ENCODE measurements at places on chromosomes 6 and 20.

DNA sequence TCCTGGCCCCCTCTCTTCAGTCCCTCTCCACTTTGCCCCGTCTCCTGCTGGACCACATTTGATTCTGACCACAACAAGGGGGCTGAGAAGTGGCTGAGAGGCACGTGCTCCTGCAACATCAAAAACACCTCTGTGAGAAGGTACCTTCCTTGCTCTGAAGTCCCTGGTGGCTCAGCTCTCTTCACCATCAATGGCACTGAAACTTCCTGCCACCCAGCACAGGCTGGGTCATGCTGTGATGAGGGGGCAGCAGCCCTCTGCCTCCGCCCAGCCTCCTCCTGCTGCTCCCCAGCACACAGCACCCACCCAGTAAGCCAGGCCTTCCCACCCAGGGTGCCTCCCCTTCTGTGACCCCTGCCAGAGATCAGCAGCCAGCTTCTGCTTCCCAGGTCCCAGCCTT is 10.3 kb downstream of the ZMYND8 start:
- no peak for DNase-seq

DNA sequence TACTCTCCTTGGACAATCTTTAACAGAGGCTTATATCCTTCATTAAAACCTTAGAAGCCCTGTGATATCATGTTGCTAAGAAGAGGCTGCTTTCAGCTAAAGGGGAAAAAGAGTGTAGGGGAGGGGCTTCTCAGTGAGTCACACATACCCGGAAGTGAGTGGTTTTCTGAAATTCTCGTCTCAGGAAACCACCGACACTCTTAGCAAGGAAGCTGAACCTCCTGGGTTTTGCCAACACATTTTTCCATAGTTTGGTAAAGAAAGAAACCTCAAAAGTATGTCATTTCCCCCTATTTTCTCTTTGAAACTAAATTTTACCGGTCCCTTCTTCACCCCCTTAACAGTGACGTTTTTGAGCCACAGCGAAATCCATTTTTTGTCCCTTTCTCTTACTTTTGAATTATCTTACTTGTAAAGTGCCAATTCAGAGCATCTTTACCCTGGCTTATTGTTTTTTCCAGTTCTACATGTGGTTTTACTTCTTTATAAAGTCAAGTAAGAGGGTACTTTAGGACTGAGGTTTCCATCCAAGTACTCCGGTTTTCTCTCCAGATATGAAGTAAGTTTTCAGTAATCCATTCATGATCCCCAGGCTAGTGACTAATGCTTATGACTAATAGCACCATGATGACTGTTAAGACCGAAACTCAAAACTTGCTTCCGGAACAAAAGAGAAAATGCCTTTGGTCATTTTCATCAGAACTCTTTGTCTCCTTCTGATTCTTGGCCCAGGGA is 219.3 kb downstream of the ARHGAP18 start:
- DNase-seq = peak; percentile 21

GRCh38 chr6:137282254-137282653 is 63.1 kb upstream of the IFNGR1 start:
- no peak for DNase-seq

DNA sequence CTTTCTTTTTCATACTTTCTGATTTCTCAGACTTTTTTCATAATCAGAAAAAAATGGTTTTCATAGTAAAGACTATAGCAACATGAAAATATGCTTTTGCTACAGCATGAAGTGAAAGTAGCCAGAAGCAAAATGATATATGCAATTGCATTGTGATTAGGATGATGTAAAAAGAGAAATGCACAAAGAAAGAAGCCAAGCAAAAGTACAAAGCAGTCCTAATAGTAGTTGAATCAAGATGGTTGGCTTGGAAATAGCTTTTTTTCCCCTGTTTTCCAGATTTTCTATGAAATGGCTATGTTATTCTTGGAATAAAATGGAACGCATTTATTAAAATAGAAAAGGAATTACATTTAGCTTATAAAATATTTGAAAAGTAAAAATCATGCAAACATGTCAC is 77.3 kb downstream of the SEL1L2 start:
- no peak for DNase-seq

DNA sequence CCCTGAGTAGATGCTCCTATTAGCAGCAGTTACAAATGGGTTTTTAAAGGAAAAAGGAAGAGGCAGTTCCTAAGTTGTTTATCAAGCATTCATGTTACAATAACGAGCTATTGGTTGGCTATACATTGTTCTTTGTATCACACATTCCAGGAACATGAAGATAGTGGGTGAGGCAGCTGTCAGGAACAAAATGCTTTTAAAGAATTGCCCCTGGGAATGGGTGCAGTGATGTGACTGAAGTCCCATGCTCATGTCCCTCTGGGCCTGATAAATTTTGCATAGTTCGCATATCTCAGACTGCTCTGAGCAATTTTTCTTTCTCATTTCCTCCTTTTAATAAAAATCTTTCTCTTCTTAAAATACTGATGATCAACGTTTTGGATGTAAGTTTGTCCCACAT is 3.7 kb downstream of the ENPP1 start:
- no peak for DNase-seq

Measured in activated naive CD8-positive, alpha-beta T cell treated with anti-CD3 and anti-CD28 coated beads, Interleukin-2, amount 50 U/mL, for 16 hours (primary cell).